Aorta (tissue), 5 donors: ENCODE measurements at places on chromosomes 16 and 17.

GRCh38 chr16:47983999-47984580, 171.7 kb downstream of the ABCC12 start:
- no peak for DNase-seq

DNA sequence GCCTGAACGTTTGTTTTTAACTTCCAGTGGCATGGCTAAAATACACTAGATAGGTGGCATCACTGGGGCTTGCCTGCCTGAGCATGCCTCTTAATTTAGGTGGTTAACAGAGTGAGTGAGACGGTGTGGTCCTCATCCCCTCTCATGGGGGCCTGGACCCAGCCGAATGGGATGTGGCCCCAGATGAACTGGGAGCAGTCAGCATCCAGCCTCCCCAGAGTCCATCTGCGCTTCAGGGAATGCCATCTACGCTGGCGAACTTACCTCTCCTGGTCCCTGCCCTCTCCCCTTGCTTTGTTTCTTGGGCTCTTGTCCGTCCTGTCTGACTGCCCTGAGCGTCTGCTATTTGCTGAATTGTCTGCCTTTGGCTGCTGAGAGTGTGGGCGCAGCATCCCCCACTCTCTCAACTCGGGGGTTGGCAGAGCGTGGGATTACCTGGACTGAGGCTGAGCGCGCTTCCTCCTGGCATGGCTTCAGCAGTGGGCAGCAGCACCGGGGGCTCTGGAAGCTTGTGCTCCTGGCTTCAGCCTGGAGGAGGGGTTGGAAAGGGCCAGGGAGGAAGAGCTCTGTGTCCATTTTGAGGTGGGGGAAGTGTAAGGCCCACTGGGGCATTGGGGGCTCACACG, 2.1 kb downstream of the RAB40C start:
- DNase-seq, result no peak

DNA sequence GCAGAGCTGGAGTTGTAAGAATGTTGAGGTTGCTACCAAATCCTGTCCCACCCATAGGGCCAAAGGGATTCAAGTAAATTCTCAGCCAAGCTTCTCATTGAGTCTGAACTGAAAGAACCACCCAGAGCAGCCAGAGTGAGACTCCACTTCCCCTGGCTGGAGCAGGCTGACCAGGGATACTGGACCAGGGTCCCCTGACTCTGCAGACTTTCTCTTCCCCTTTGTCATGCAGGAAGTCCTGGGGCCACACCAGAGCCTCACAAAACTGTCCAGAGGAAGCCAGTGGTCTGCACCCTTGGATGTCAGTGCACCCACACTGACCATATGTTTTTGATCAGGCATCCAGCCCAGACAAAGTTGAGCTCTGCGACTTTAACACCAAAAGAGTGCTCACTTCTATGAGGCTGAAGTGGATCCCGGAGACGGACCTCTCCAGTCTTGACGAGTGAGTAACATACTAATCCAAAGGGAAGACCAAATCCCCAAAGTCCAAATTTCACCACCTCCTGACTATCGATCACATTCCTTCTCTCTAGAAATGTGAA, 4.1 kb downstream of the NXN start:
- DNase-seq, result no peak

- DNase-seq, result peak; percentile 28
Measured at GRCh38 chr17:77649717-77650211, 308.7 kb upstream of the TNRC6C start.

GRCh38 chr17:45648642-45649041, 135.5 kb upstream of the CRHR1 start:
- DNase-seq, result no peak

DNA sequence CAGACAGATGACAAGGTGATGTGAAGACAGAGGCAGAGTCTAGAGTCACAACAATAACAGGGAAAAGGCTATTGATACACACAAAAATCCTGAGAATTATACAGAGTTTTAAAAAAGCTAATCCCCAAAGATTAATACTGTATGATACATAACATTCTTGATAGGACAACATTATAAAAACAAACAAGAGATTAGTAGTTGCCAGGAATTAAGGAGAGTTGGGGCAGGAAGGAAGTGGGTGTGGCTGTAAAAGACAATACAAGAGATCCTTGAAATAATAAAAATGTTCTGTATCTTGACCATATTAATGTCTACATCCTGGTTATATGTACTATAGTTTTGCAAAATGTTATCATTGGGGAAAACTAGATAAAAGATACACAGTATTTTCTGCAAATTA, 309.5 kb upstream of the PMFBP1 start:
- no peak for DNase-seq

DNA sequence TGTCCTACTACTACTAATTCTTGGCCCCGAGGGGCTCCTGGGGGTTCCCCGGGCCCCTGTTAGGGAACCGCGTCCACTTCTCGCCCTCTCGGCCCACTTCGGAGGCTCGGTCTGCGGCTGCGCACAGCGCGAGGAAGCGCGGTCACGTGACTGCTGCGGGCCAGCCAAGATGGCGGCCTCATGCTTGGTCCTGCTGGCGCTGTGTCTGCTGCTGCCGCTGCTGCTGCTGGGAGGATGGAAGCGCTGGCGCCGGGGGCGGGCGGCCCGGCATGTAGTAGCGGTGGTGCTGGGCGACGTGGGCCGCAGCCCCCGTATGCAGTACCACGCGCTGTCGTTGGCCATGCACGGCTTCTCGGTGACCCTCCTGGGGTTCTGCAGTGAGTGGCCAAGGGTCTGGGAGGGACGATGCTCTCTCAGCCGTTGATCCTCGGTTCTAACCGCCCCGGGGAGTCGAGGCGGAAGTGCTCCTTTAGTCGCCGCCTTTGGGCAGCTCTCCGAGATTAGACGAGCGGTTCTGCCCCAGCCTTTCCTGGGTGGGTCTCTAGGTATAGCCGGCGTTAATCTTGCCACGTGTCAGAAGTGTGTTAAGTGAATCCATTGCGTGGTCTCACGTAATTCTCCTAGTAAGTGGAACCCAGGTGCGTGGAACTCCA, at the start of gene ALG1:
ALG1 (plus strand) TSS at position 163 of the 653 bp plus-strand sequence; CDS start at position 170, 7 bp downstream.
- peak; percentile 93 for DNase-seq

DNA sequence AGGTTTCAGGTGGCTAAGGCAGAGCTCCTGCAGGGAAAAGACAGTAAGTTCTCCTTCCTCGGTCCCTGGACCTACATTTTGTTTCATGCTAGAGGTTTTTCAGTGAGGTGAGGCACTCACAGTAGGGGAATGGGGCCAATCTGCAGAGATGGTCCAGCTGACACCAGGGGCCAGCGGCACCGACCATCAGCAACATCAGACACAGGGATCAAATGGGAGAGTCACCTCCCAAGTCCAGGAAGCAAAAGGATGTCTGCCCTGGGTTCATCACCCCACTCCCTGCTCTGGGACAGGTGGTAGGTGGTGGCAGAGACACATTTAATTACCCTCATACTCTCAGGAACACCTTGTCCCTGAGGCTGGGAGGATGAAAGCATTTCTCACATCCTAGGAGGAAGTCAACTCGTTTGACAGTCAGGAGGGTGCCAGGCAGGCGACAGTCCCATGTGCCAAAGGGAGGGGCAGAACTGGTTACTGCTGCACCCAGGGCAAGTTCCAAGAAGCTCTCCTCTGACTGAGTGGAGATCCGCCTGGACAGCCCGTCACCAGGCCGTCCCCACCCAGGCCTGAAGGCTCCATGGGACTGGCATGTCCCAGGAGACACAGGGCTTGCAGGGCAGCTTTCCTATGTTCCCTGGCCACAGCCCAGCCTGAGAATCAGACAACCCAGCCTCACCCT, 19.2 kb downstream of the ATP6V0D1 start:
- no peak for DNase-seq

DNA sequence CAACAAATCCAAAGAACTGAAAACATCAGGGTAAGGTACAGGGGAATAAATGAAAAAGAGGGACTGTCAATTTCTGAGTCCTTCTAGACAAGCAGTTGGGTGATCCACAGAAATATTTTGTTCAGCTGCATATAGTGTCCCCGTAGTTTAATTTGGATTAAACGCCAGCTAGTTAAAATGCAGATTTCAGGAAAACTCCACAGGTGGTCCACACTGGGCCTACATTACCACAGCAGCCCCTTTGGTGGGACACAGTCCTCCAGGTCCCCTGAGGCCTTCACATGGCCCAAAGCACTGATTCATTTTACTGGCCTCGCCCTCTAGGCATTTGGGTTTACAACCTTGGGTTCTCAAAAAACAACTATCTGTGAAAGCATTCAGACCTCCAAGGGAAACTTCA, 4.6 kb downstream of the ARHGAP17 start:
- no peak for DNase-seq

- DNase-seq, result peak; percentile 72
Measured at GRCh38 chr17:8038954-8039610, at the start of gene ALOX15B. Gene ALOX15B, plus strand, starts transcription at chr17:8039059. Its CDS starts 97 bp downstream, at chr17:8039156.

DNA sequence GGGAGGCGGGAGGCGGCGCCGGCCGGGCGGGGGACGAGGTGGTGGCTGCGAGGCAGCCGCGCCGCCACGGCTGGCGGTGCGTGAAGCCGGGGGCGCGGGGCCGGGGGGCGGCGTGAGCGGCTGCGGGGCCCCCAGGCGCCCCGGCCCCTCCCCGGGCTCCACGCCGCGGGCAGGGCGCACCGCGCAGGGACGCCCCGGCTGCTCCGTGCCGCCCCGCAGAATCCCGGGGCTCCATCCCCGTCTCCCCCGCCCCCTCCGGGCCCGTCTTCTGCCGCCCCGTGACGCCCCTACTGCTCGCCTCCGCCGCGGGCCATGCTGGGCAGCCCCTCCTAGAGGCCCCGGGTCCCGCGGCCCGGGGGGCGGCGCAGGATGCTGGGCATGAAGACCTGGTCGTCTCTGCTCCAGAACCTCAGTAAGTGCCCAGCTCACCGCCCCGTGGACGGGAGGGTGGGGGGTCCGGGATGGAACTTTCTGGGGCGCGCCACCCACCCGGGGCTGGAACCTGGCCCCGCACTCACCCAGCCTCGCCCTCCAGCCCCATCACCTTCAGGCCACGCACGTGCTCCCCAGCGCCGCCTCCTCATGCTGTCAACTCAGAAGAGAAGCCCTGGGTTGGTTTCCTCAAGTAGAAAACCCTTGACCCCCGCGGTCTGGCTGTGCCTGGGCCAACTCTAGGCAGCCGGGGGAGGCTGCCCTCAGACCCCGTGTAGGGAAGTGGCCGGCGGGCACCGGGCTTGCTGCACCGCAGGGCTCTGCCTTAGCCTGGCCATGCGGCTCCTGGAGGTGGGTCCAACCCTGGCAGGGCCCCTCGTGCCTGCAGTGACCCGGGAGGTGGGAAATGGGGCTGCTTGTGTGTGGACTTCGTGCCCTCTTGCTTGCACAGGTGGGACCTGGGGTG, 150.2 kb upstream of the GSE1 start:
- no peak for DNase-seq

- no peak for DNase-seq
Measured at GRCh38 chr16:67656344-67657016, 3.6 kb downstream of the ACD start.

GRCh38 chr17:58997756-58998553, 108.7 kb downstream of the TRIM37 start:
- no peak for DNase-seq

GRCh38 chr17:2482218-2482617, 29.5 kb downstream of the METTL16 start:
- no peak for DNase-seq

GRCh38 chr17:82295472-82295814, 21.9 kb upstream of the CSNK1D start:
- no peak for DNase-seq

GRCh38 chr17:46832945-46833839, 14.7 kb upstream of the WNT3 start:
- DNase-seq, result no peak

DNA sequence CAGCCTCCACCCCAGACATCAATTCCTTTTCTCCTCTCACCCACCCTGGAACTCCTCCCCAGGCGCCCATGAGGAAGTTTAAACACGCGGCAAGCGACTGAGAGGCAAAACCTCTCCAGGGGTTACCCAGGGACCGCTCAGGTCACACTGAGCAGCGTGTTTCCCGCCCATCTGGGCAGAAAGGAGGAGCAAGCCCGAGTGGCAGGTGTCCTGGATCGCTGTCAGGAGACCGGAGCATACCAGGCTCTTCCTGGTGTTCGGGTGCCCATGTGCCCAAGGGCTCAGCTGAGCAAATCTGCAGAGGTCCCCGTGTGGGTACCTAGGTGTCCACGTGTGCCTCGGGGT, 491 bp downstream of the SLC25A19 start:
- no peak for DNase-seq

GRCh38 chr17:8118769-8119580, 661 bp upstream of the ALOXE3 start:
- peak; percentile 90 for DNase-seq

- peak; percentile 84 for DNase-seq
Measured at GRCh38 chr16:17467923-17468540, 2.7 kb downstream of the XYLT1 start.

- DNase-seq, result no peak
Measured at GRCh38 chr16:25006504-25007056, 8.6 kb downstream of the ARHGAP17 start.

DNA sequence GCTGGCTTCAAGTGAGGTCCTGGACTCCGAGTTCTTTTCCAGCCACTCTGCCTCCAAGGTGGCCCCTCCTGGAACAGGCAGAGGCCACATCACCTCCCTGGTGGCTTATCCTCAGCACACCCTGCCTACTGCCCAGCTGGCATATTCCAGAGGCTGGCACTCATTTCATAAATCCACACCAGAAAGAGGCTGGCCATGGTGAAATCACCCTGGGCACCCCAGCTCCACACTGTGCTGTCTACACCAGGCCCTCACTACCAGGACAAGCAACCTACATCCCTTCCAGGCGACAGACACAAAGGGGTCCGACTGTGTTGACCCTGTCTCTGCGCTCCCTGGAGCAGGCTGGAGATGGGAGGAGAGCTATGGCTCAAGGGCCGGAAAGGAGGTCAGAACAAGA, 100.2 kb downstream of the C16orf78 start:
- peak; percentile 16 for DNase-seq

DNA sequence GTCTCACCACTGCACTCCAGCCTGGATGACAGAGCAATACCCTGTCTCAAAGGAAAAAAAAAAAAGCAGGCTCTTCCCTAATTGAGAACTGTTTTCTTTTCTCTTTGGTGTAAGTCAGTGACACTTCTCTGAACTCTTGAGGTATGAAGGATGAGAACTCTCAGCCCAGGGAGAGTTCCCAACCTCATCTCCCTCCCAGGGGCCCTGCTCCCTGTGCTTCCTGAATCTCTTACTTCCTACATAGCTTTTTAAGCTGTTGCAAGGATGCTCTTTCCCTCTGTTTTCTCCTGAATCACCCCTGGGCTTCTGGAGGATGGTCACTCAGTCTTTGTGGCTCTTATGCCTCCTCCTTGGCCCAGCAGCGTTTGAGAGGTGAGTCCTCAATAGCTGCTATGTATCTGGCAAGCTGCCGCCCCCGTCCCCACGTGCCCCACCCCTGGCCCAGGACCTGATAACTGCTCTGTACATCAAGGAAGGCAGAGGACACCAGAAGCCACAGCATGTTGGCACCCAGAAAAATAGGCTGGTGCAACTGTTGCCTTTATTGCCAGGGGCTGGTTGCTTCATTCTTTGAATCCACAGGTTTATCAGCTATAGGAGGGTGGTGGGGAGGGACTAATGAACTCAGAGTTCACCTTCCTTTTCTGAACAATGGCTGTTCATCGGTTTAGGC, 24.0 kb downstream of the IGF2BP1 start:
- no peak for DNase-seq

DNA sequence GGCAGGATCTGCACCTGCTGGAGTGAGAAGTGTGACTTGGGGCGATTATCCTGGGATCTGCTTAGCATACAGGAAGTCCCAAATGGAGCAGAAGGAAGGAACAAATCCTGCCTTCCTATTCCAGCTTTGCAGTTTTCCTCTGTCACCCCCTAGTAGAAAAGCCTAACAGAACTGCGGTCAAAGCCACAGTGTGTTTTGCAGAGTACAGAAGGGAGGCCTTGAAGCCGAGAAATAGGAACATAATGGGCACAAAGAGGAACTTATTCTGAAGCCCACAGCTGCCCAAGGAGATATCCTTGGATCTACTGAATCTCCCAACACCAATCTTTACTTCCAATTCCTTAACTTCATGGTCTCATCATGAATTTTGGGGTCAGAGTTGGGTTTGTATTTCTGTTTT, 8.5 kb downstream of the KRTAP1-5 start:
- DNase-seq, result no peak
